OCI-LY7 (cell line): ENCODE measurements at places on chromosomes 2 and 18. TPM values are rescaled to one million over a fixed set of nuclear protein-coding genes. Genes with fewer than 3 reads are reported as not detected.

Gene PROM2
- total RNA-seq, result 1.2 TPM in 1 of 2 replicates, not detected in the other

Gene NGEF
- total RNA-seq, result 0.82 TPM in 1 of 2 replicates, not detected in the other

Gene GYPC
- 96.4 and 107 TPM in 2 replicates for total RNA-seq

Gene CRIM1
- total RNA-seq, result 43.6 and 47.4 TPM in 2 replicates

Gene METTL5
- 82.2 and 87.3 TPM in 2 replicates for total RNA-seq

Gene CRACDL
- total RNA-seq, result 0.13 and 0.59 TPM in 2 replicates

Gene KRTCAP3
- total RNA-seq, result 6.9 and 8.3 TPM in 2 replicates

Gene LRRC30
- total RNA-seq, result not detected in 2 replicates

Gene MC5R
- not detected in 2 replicates for total RNA-seq

Gene LIPG
- not detected in 2 replicates for total RNA-seq

Gene SLC8A1
- 3.6 and 4.7 TPM in 2 replicates for total RNA-seq

Gene DQX1
- 0.76 and 1.8 TPM in 2 replicates for total RNA-seq

Gene GPR155
- total RNA-seq, result 0.96 and 1.9 TPM in 2 replicates

Gene TLX2
- not detected in 2 replicates for total RNA-seq

Gene PSMA8
- total RNA-seq, result 0.19 and 0.37 TPM in 2 replicates

Gene EVA1A
- not detected in 2 replicates for total RNA-seq

Gene LGALSL
- total RNA-seq, result 3.8 and 4.5 TPM in 2 replicates

Gene CERKL
- not detected in 2 replicates for total RNA-seq

Gene FIGN
- total RNA-seq, result not detected in 2 replicates

Gene UGT1A8
- not detected in 2 replicates for total RNA-seq

Gene MCM6
- total RNA-seq, result 171 and 177 TPM in 2 replicates
